Spleen (tissue), 13 donors: ENCODE measurements at places on chromosomes 1 and 21. TPM values are rescaled to one million over a fixed set of nuclear protein-coding genes. Genes with fewer than 3 reads are reported as not detected.

DNA sequence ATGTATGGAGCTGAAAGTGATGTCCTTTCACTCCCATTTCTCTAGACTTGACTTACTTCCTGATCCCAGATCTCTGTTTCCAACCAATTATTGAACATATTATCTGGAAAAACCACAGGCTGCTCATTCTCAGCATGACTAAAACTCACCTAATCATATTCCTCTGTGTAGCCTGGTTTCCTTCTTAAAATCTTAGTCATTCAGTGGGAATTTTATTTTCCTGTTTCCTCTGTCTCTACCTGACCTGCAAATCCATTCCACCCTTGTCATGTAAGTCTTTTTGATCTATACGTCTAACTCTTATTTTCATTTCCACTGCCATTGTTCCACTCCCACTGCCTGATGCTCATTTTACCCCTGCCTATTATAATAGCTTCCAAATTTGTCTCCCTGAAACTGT, 67.9 kb upstream of the APOBEC4 start:
- no peak for DNase-seq
- H3K27me3 ChIP-seq, result no peaks in the 10 kb centered on the region
- H3K4me3 ChIP-seq, result no peak overlapping the region
- no peak overlapping the region for H3K27ac ChIP-seq
- no peaks in the 10 kb centered on the region for H3K36me3 ChIP-seq

- no peaks in the 10 kb centered on the region for H3K27me3 ChIP-seq
- no peaks in the 10 kb centered on the region for H3K4me1 ChIP-seq
These were observed 35.5 kb upstream of the RABGAP1L start for GRCh38 chr1:174123843-174124242.

GRCh38 chr1:221442056-221442455, 299.8 kb downstream of the DUSP10 start:
- DNase-seq, result no peak
- H3K4me1 ChIP-seq, result peaks cover 11% of the 10 kb centered on the region
- no peaks in the 10 kb centered on the region for H3K27me3 ChIP-seq
- H3K36me3 ChIP-seq, result no peaks in the 10 kb centered on the region
- H3K4me3 ChIP-seq, result no peak overlapping the region

DNA sequence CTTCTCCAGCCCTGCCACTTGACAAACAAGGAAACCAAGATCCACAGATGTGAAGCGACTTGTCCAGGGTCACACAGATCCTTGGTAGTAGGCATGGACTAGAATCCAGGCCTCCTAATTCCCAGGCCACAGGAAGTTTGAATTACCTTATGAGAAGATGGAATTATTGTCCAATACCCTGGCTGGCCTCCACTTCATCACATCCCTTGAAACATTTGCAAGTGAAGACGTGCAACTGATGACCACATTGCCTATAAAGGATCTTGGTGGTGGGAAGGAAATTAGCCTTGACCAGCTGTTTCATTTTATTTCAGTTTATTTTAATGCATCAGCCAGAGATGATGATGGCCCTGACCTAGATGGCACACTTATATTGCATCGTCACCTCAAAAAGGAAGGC, 165.8 kb upstream of the CAMK1G start:
- peaks cover 25% of the 10 kb centered on the region for H3K27me3 ChIP-seq
- no peaks in the 10 kb centered on the region for H3K4me1 ChIP-seq
- no peak overlapping the region for H3K27ac ChIP-seq

- no peaks in the 10 kb centered on the region for H3K36me3 ChIP-seq
- no peaks in the 10 kb centered on the region for H3K27me3 ChIP-seq
- peaks cover 6% of the 10 kb centered on the region for H3K4me1 ChIP-seq
- no peak overlapping the region for H3K27ac ChIP-seq
These were observed 193.5 kb upstream of the FMN2 start for GRCh38 chr1:239898062-239898730.

GRCh38 chr1:51960262-51960661, 30.2 kb downstream of the RAB3B start:
- no peak for DNase-seq
- no peaks in the 10 kb centered on the region for H3K27me3 ChIP-seq
- no peak overlapping the region for H3K27ac ChIP-seq
- no peak overlapping the region for H3K4me3 ChIP-seq
- H3K36me3 ChIP-seq, result no peaks in the 10 kb centered on the region

The GBP6 gene
- polyA plus RNA-seq, result 0.05 TPM
